Stimulated activated naive CD8-positive, alpha-beta T cell treated with anti-CD3 and anti-CD28 coated beads, Interleukin-15, Interleukin-2, amounts not matched to agents 100 U/mL and 50 U/mL, for 24 hours (primary cell): ENCODE measurements at places on chromosomes 6 and 20.

DNA sequence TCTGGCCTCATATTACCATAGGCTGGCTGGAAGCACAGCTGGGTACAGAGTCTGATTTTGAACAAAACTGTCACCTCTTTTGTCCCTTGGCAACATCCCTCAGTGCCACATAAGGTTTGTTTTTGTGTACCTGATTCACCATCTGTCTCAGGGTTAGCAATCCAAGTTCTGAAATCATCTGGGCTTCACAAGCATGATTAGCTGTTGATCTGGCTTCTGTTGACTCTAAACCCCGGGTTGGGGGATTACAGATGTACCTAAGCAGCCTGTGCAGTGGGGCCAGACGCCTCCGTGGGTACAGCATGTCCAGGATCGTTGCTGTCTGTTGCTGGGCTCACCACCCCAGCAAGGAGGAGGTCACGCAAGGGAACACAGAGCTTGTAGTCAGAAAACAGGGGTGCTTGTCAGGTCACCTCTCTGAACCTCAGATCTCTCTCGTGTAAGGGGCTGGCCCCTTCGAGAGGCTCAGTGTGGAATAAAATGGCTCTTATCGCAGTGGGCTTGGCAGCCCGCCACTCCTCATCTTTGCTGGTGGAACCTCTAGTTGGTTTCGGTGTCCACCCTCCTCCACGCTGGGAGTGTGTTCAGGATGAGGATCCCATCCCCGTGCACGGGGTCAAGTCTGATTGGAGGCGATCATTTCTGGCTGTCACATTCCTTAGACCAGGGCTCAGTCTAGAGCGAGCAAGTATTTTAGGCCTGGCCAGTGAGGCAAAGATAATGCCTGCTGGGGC is 39.2 kb upstream of the ZNF831 start:
- DNase-seq, result no peak

- DNase-seq, result no peak
Measured at GRCh38 chr20:32903666-32904175, 45.0 kb downstream of the EFCAB8 start.

GRCh38 chr20:6679086-6679485 is 88.4 kb upstream of the BMP2 start:
- DNase-seq, result no peak

DNA sequence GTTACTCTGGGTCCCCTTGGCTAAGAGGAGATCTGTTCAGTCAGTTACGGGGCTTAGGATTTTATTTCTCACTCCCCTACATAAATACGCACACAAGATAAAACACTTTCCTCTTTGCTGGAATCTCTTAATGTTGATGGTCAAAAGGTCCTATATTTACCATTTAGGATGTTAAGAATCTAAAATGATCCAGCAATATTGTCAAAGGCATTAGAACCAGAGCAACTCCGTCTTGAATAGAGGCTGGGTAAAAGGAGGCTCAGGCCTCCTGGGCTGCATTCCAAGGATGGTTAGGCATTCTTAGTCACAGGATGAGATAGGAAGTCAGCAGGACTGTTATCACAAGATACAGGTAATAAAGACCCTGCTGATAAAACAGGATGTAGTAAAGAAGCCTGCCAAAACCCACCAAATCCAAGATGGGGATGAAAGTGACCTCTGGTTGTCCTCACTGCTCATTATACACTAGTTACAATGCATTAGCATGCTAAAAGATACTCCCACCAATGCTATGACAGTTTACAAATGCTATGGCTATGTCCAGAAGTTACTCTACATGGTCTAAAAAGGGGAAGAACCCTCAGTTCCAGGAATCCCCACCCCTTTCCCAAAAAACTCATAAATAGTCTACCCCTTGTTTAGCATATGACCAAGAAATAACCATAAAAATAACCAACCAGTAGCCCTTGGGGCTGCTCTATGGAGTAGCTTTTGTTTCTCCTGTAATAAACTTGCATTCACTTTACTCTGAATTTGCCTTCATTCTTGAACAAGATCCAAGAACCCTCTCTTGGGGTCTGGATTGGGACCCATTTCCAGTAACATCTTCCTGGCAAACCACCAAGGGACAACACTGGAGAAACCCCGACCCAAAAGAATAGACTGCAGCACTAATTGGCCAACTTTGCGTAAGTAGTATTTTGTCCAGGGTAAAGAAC is 107.5 kb downstream of the DTNBP1 start:
- DNase-seq, result no peak

DNA sequence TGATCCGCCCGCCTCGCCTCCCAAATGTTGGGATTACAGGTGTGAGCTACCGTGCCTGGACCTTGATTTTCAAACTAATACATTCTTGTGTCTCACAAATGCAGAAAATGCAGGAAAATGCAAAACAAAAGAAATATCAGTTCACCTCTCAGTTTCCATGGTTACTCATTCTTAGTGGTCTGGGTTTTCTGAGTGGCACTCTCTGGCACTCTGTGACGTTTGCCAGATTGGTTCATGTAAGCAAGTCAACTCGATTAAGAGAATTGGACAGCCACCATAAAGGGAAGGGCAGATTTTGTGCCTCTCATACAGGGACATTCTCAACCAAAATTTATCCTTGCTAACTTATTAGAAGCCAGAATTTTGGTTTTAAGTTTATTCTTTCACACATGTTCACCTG is 8.6 kb downstream of the CMTR1 start:
- DNase-seq, result no peak

DNA sequence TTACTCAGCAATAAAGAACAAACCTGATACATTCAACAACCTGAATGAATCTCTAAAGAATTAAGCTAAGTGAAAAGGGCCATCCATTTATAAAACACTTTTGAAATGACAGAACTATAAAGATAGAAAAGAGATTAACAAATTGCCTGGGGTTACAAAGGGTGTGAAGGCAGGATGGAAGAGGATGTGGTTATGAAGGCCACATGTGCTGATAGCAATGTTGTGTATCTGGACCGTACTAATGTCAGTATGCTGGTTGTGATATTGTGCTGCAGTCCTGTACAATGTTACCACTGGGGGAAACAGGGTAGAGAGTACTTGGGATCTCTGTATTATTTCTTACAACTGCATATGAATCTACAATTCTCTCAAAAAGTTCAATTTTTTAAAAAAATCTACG is 36.4 kb downstream of the ELOVL5 start:
- no peak for DNase-seq

- DNase-seq, result peak; percentile 27
Measured at GRCh38 chr6:39430871-39431523, 108.5 kb upstream of the KCNK16 start.

DNA sequence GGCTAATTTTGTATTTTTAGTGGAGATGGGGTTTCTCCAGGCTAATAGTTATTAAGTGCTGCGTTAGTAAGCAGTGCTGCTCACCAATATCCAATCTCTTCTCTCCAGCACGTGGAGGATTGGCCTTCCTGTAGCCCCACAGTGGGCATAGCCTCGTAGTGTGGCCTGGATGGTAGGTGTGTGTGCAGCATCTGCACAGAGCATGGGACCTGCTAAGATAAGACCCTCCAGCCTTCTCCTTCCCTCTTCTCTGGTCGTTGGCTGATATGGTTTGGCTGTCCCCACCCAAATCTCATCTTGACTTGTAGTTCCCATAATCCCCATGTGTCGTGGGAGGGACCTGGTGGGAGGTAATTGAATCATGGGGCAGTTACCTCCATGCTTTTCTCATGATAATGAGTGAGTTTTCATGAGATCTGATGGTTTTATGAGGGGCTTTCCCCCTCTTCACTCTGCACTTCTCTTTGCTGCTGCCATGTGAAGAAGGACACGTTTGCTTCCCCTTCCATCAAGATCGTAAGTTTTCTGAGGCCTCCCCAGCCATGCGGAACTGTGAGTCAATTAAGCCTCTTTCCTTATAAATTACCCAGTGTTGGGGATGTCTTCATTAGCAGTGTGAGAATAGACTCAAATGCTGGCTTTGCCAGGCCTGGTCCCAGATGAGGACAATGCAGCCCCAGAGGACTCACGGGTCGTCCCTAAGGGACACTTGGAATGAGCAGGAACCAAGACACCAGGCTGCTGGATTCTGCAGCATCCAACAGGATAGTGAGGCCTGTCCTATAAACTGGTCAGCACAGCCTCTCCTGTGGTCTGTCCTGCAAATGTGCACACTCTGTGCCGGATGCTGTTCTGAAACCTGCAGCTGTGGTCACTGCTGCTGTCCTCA is 63.4 kb upstream of the AFDN start:
- no peak for DNase-seq

- DNase-seq, result no peak
Measured at GRCh38 chr6:6293317-6293716, 27.1 kb downstream of the F13A1 start.

DNA sequence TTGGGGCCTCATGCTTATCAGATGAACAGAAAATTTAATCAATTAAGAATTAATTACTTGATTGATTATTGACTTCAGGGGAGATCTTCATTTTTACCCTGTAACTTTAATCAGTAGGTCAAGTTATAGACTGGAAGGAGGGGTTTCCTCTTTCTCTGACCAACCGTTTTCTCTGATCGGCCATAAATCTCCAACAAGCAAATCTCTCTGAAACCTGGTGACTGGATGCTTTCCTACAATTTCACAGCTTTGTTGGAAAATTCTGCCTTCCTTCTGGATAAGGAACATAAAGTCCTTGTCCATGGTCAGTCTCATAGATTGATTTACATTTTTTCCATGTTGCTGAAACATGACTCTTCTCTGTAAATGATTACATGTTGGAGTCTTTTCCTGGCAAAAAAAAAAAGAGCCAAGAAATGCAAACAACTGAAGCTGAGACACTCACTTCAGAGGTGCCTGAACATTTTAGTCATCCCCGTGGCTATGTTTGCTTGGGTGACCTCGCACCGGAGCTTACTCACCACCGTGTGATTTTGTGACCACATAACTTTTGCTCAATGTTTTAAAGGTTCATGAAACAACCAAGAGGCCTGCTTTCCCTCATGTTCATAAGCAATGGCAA is 31.0 kb downstream of the IRF4 start:
- DNase-seq, result peak; percentile 66

- no peak for DNase-seq
Measured at GRCh38 chr6:6566766-6567165, 21.8 kb upstream of the LY86 start.

- no peak for DNase-seq
Measured at GRCh38 chr6:40171343-40171742, 237.1 kb upstream of the MOCS1 start.

GRCh38 chr6:84062519-84063154 is 29.1 kb downstream of the MRAP2 start:
- DNase-seq, result no peak

DNA sequence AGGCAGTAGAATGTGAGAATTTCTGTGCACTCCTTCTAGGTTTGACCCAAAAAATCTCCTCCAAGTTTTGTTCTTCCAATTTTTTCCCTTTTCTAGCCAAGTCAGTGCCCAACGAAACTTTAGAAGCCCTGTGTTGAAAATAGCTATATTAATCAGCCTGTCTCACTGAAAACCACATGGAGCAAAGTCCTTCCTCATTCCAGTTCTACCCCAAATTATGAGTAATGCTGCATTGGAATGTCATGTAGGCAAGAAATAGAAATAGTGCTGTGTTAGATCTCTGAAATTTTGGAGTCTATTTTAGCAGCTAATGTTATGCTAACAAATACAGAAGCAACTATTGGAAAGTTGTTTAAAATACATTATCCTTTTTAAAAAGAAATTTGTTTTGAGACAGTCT is 725.5 kb downstream of the TBC1D32 start:
- DNase-seq, result no peak

DNA sequence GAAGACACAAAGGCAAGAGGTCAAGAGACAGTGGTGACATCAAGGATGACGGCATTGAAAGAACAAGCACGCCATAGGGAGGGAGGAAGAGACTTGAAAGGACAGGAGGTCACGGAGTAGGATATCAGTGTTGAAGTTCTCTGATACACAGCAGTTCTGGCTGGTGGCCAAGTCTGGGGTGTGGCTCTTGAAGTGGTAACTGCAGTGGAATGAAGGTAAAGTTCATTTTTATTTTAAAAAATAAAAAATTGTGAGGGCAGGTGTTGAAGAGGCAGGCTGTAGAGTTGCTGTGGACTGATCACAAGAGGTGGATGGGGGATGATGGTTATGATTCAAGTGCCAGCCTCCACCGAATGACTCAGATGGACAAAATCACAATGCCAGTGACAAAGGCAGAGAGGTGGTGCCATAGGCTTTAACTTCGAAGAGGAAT is 53.2 kb upstream of the BMP2 start:
- no peak for DNase-seq

DNA sequence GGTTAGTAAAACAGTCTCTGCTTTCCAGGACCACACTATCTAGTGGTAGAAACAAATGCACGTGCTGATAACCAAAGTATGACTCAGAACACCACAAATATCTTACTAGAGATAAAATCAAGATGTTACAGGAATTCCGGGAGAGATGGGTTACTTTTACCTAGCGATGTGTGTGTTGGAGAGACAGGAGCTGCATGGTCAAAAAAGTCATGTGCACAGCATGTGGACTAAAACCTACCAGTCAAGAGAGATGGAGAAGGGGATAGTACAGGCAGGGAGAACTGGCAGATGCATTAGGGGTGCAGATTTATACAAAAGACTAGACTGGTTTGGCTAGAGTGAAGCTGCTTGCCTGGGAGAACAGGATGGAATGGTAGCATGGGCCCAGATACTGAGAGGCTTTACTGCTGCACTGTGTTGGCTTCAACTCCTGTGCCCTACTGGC is 75.3 kb upstream of the MRAP2 start:
- no peak for DNase-seq

DNA sequence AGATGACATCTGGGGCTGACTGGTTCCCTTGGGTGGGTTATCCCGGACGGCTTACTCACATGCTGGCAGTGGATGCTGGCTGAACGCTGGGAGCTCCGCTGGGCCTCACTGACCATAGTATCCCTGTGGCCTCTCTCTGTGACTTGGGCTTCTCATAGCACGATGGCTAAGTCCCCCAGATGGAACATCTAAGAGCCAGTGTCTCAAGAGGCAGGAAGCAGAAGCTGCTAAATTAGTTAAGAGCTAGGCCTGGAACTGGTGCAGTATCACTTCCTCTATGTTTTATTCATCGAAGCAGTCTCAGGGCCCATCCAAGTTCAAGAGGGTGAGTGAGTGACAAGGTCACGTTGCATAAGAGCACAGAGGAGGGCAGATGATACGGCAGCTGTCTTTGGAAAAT is 116.5 kb upstream of the LAMP5 start:
- no peak for DNase-seq

- no peak for DNase-seq
Measured at GRCh38 chr6:130982941-130983456, 80.0 kb downstream of the EPB41L2 start.

DNA sequence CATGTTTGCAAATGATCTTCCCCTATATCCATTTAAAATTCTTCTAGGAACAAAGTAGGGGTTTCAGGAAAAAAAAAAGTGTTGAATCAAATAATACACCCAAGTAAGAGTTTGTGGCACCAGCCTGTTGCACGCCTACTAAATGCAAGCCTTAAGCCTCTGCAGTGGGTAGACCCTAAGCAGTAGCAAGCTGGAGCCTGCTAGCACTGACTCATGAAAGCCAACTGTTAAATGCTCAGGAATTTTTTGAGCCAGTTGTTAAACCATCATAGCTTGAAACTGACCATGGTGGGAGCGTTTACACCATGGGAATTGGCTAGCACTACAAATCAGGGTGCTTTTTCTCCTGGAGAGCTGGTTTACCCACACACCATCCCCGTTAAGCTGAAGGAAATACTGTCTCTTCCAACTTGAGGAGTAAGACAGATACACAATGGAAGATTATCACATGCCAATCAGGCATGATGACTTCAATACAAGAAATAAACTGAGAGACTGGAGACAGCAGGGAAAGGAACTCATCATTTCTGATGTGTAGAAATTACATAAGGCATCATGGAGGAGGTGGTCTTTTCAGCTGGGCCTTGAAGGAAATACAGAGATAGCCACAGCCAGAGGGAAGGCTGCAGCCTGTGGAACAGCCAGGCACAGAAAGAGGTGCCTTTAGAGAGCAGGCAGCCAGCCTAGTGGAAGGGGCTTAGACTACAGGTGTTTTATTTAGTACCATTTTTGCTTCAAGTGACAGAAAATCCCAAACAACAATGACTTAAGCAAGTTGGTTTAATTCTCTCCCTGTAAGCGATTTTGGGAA is 110.8 kb downstream of the SNX5 start:
- DNase-seq, result no peak
